ENCODE measurements at places on chromosomes 2 and 18.

DNA sequence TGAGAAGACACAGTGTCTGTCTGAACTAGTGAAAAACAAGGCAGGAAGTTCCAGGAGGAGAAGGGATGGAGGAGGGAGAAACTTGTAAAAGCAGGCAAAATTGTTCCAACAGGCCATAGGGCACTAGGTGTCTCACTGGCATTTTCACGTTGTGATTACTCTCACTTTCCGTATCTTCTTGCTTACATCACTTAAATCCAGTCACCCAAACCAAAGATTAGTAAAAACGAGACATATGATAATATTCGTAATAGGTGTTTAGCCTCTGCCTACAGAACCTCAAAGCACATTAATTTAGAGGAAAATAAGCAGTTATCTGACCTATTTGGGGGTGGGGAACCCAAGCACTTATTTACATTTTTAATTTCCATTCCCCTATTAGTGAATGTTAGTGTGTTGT, 78.3 kb downstream of the POU3F3 start:
- DNase-seq, result no peak

- no peak for DNase-seq
These were observed 42.7 kb downstream of the NPPC start for GRCh38 chr2:231883468-231883881.

DNA sequence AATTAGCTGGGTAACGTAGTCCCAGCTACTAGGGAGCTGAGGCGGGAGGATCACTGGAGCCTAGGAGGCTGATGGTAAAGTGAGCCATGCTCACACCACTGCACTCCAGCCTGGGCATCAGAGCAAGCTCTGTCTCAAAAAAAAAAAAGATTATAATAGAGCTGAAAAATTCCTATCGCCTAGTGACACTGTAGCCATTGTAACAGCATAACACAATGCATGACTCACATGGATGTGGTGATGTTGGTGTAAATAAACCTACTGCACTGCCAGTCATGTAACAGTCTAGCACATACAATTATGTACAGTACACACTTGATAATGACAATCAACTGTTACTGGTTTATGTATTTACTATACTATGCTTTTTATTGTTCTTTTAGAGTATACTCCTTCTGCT, 39.6 kb downstream of the MGAT4A start:
- DNase-seq, result no peak

- DNase-seq, result no peak
These were observed 171.5 kb downstream of the EVA1A start for GRCh38 chr2:75389271-75389670.

- DNase-seq, result no peak
These were observed 89.0 kb upstream of the PNPT1 start for GRCh38 chr2:55782528-55783173.

DNA sequence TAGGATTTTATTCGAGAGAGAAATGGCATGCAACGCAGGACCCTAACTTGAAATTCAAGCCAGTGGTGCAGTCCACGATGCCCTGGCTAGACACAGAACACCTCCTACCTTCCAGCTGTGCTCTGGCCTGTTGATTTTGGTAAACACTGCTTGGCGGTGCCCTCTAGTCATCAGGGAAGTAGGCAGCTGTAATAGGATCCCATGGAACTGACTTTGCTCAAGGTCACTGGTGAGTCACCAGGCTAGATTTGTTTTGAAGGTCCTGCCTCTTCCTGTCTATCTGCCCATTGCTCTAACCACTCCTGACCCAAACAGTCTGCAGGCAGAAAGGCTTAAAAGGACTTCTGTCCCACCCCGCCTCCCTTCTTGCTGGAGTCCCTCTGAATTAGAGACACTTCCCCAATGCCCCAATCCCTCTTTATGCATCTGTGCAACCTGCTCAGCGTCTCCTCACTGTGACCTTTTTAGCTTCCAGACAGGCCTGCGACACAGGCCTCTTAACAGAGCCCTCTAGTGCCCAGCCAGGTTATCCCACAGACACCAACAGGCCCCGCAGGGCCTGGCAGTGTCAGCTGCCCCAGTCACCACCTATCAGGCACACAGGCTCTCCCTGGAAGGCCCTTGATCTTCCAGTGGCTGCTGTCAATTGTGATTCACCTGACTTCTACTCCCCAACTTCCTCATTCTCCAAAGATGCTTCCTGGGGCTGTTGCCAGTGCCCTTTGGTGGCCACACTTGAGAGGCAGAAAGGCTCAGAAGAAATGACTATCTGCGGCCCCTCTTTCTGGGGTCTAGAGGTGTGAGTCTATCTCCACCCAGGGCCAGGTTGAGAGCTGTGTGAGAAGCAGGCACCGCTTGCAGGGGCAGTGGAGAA, 5.2 kb downstream of the TMEM127 start:
- DNase-seq, result peak; percentile 87

GRCh38 chr2:231970461-231970860, 8.9 kb downstream of the DIS3L2 start:
- DNase-seq, result no peak

GRCh38 chr2:25294573-25295462, 46.9 kb downstream of the DNMT3A start:
- no peak for DNase-seq

DNA sequence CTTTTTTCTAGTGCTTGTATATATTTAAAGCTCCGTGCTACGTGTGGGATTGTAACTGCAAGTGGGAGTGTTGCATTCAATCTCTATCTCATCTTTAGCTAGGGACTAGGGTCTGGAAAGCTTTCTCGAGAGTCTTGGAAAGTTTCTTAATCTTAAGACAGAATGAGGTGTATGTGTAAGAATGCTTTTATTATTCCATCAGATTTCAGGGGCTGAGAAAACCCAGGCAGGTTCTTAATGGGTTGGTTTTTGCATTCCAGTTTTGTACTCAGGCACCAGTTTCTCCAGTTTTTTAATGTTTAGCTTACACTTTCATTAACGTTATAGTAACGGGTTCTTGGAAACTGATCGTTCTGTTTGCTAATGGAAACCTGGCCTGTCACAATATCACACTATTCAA, 20.3 kb downstream of the MRPL19 start:
- DNase-seq, result no peak

DNA sequence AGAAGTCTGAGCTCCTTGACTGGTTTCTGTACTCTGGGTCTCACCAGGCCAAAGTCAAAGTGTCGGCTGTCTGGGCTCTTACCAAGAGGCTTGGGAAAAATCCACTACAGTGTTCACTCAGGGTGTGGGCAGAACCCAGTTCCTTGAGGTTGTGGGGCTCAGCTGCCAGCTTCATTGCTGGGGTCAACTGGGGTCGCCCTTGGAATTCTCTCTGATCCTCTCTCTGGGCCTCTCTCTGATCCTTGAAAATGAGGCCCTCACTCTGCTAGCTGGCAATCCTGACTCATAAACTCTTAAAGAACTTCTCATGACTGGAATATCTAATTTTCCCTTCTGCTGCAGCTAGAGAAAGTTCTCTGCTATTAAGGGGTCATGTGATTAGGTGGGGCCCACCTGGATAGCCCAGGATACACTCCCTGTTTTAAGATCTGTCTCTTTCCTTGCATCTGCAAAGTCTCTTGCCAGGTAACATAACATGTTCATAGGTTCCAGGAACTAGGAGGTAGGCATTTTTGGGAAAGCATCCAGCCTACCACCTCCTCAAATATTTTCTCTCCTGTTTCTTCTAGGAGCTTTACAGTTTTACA, 66.3 kb downstream of the SP110 start:
- no peak for DNase-seq

DNA sequence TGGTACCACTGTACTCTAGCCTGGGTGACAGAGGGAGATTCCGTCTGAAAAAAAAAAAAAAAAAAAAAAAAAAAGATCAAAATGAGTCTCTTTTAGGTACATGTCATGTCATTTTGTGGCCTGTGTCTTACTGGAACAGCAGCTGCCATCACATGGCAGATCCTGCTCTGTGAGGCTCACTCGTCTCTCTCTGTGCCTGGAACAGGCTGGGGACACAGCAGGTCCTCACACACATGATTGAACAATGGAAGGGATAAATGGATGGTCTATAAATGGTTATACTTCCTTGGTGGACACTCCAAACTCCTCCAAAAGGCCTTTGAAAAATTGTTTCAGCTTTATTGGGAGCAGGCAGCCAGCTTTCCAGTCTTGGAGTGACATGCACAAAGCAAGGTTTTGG, 236.2 kb upstream of the COPS8 start:
- no peak for DNase-seq

DNA sequence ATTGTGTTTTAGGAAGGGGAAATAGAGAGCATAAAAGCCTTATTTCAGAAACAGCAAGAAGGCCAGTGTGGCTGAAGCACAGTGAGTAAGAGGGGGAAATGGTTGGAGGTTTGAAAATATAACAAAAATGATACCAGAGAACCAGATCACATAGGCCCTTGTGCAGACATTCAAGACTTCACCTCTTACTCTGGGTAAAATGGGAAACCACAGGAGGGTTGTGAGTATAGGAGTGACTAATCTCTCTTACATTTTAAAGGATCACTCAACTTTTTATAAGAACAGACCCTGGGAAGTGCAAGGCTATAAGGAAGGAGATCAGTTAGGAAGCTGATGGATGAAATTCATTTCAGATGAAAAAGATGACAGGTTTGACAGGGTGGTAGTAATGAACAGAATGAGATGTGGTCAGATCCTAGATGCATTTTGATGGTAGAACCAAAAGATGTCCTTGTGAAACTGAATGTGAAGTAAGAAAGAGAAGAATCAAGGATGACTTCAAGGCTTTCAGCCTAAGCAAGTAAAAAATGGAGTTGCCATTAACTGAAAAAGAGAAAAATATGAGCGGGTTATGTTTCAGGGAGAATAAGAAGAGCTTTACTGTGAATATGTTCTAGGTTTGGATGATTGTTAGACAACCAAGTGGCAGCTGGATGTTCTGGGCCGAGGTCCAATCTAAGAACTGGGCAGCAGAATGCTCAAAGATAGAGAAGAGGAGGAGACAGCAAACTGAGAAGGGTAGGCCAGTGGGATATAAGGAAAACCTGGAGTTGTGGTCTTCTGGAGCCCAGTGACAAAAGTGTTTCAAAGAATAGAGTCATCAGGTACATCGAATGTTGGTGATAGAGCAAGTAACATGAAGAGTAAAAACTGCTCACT, 65.1 kb downstream of the USP40 start:
- DNase-seq, result no peak

GRCh38 chr18:35393716-35394115, 16.6 kb upstream of the ZNF396 start:
- no peak for DNase-seq

GRCh38 chr2:100692381-100692780, 127.6 kb upstream of the NPAS2 start:
- DNase-seq, result no peak

GRCh38 chr18:58101291-58101794, 57.3 kb downstream of the NEDD4L start:
- no peak for DNase-seq

DNA sequence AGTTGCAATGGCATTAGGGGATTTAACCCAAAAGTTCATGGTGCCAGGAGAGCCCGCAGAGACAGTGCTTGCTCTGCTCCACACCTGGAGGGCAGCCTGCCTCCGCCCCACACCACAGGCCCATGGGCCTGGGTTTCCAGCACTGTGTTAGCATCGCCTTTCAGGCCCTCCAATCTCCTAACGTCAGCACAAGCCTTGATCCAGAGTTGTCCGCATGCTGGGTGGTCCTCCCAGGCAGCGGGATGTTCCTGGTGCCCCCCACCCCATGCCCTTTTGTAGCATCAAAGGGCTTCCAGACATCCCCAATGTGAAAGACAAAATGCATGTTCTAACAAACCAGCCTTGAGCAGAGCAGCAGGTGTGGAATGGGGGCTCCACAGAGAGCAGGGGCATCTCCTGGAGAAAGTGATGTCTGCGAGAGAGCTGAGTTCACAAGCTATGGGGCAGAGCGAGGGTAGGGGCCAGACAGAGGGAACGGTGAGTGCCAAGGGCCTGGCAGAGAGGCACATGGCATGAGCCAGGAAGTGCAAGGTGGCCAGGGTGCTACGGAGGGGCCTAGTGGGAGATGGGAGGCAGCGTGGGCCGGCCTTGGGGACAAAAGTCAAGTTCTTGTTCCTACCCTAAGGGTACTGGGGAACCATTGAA, 119.2 kb downstream of the CYP26B1 start:
- DNase-seq, result peak; percentile 12

- no peak for DNase-seq
These were observed 95.5 kb upstream of the ATP8B1 start for GRCh38 chr18:57898506-57899124.

GRCh38 chr2:185472574-185472973, 266.0 kb upstream of the FSIP2 start:
- DNase-seq, result no peak

DNA sequence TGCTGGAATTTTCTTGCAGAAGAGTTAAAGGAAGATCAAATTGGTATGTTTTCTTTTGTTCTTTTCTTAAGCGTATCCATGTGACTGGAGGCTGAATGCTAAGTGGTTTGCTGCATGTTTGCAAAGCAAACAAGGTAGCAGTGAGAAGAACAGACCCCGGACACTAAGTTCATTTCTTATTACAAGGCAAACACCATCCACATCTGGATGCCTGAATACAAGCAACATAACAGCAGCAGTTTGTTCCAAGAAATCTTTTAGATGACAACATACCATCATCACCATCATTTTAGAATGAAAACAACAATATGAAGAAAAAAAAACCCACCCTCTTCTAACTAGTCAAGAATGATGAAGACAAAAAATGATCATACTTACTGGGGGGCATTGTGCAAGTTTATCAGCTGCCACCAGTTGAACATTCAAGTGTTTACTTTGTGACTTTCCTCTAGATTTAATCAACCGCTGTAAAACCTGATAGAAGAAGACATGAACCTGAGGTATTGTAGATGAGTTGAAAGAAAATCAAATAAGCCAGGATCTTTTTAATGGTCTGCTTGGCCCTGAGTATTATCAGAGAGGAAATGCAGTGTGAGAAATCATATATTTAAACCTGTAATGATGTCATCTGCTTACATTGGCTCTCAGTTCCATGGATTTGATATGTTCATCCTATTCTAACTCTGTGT, 25.0 kb upstream of the ARL5A start:
- DNase-seq, result no peak

- no peak for DNase-seq
These were observed 466.0 kb upstream of the TNP1 start for GRCh38 chr2:217325816-217326215.

DNA sequence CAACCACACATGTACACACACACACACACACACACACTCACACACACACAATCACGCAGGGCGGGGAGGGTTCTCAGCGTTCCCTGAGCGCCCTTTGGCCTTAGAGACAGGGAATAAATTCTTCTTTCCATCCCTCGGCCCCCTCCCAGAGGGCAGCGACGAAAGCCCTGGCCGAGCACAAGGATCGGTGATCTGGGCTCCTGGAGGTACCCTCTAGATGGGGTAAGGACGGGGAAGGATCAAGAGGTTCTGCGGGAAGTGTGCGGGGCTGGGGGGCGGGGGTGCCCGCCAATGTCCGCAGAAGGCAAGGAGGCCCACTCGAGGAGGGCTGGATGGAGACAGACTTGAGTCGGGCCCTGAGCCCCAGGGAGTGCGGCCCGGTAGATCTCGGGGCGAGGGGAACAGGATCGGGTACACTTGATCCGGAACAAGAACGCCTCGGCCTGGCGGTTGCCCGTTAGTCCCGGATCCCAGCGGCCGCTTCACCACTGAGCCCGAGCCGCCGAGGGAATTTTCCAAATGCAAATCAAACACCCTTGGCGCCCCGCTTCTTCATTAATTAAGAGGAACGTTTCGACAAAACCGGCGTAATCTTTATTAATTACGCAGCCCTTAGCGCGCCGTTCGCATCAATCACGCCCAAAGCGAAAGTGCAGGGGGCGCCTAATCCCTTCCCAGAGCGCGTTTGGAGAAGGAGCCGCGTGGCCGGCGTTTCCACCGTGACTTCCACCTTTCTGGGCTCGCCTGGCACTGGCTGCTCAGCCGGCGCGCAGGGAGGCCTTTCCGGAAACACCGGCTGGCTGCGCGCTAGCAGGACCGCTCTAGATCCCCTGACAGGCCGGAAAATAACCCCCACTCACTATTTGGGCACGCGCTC, 7.0 kb upstream of the PAX3 start:
- peak; percentile 55 for DNase-seq

GRCh38 chr2:60554074-60554645, 706 bp upstream of the BCL11A start:
- DNase-seq, result peak; percentile 61
